ENCODE measurements at places on chromosomes 7 and 10. TPM values are rescaled to one million over a fixed set of nuclear protein-coding genes. Genes with fewer than 3 reads are reported as not detected.
A peak's percentile ranks its signal among the peaks of the same experiment; 100 is the strongest.

The CTAGE6 gene
- not detected for total RNA-seq

GRCh38 chr10:79483948-79484347 lies 28.4 kb upstream of the EIF5AL1 start:
- H3K36me3 ChIP-seq: no peaks in the 10 kb centered on the region
- no peaks in the 10 kb centered on the region for H3K27me3 ChIP-seq
- no peak for DNase-seq
- no peak overlapping the region for H3K27ac ChIP-seq
- no peaks in the 10 kb centered on the region for H3K4me1 ChIP-seq

- H3K4me1 ChIP-seq: no peaks in the 10 kb centered on the region
- peak overlapping the region; percentile 21 for H3K4me3 ChIP-seq
- peaks cover 3% of the 10 kb centered on the region for H3K27me3 ChIP-seq
- no peak for DNase-seq
- H3K27ac ChIP-seq: no peak overlapping the region
Observed at GRCh38 chr10:65571011-65571570, 1354.7 kb upstream of the LRRTM3 start.

The VAX1 gene
- not detected for total RNA-seq

The RNF133 gene
- total RNA-seq: 17.1 TPM

GRCh38 chr7:42574685-42575084 lies 337.2 kb downstream of the C7orf25 start:
- H3K4me3 ChIP-seq: no peak overlapping the region
- H3K4me1 ChIP-seq: peaks cover 9% of the 10 kb centered on the region
- no peak overlapping the region for H3K27ac ChIP-seq
- no peaks in the 10 kb centered on the region for H3K36me3 ChIP-seq

GRCh38 chr7:21361413-21362125 lies 66.3 kb upstream of the SP4 start:
- no peaks in the 10 kb centered on the region for H3K36me3 ChIP-seq
- no peak overlapping the region for H3K27ac ChIP-seq
- H3K4me1 ChIP-seq: peaks cover 12% of the 10 kb centered on the region
- no peak for DNase-seq
- no peak overlapping the region for H3K4me3 ChIP-seq

DNA sequence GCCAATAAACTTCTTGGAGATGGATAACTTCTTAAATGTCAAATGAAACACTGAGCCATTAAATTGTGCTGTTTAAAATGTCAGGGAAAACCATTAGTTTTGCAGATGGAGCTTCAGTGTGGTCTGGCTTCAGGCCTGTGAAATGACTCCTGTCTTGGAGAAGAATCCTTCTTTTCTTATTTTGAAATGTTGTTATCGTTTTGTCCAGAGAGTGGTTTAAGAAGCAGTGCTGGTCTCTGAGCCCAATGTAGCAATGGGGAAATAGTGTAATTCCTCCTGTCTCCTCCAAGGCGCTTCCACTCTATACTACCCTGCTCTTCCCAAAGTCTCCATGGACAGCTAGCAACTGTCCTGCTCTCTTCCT lies 177.6 kb downstream of the REEP3 start:
- H3K4me3 ChIP-seq: no peak overlapping the region
- peak overlapping the region; percentile 13 for H3K27ac ChIP-seq
- H3K27me3 ChIP-seq: no peaks in the 10 kb centered on the region

The PPP3CB gene
- total RNA-seq: 27.5 TPM

The TRIM50 gene
- 22.3 TPM for total RNA-seq

DNA sequence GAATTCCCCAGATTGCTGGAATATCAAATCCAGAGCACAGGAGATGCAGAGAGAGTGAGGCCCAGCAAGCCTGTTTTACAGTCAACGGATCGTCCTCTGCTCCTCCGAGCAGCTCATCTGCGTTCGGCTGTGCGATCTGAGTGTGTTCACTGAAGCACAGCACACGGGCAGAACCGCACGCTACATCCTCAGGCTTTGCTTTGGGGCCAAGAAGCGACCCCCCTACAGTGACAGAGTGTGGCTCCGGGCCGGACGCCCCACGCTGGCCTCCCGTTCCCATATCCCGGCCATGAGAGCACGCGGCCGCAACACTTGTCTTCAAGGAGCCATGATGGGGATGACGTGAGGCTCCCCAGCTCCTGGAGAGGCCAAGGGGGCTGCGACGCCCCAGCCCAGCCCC lies 431.4 kb downstream of the DNAJB6 start:
- no peaks in the 10 kb centered on the region for H3K4me1 ChIP-seq
- no peak overlapping the region for H3K4me3 ChIP-seq
- no peaks in the 10 kb centered on the region for H3K27me3 ChIP-seq
- DNase-seq: no peak
- no peaks in the 10 kb centered on the region for H3K36me3 ChIP-seq

DNA sequence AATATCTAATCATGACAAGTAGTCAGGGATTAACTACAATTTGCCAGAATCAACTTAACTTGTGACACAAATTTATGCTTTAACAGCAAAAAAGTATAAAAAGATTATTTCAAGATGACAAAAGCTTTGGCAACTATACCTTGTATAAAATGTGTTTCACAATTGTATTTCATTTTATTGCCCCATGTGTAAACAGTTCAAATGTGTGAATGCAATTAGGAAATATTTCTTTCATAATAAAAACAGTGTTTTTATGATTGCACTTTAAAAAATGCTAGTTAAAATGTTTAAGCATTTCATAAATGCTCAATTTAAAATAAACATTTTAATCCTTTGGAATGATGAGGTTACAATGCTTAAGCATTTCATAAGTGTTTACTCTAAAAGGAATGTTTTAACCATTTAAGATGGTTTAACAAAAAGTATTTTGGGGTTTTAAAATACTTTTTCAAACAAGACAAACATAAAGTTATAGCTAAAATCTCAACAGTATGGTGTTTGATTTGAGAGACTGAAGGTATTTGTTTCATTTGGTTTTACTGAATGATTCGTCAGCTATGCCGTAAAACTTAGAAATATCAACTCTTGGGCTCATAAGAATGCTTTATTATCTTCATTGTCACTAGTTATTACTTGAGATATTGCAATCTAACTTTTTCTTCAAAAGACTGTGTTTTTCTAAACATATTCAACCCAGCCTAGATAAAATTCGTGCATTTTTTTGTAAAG lies 50.1 kb downstream of the SFTPD start:
- H3K36me3 ChIP-seq: no peaks in the 10 kb centered on the region
- H3K27me3 ChIP-seq: no peaks in the 10 kb centered on the region
- H3K4me3 ChIP-seq: no peak overlapping the region

The TMEM270 gene
- not detected for total RNA-seq

DNA sequence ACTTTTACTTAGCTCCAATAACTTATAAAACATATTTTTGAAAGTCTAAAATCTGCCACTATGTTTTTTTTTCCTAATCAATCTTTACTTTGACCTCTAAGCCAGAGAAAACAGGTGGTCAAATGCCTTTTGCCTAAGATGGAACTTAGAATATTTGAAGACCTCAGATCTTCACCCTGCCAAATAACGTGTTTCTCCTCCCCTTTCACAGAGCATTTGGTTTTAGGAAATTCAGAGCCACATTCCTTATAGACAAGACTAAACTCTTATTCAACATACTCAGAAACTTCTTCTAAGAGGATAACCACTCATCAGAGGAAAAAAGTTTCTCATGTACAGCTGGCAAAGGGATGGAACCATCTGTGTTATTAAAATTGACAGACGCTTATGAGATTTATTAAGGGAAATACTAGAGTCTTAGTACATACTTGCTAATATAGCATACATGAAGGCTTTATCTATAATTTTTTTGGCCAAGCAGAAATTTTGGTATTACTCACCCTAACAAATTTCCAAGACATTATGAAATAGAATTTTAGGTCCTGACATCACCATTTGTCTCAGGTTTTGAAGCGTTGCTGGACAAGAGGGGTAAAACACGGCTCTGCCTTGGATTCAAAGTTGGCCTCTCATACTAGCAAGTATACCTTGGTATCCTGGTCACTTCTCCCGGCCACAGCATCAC lies 2.6 kb upstream of the EGFR start:
- H3K4me1 ChIP-seq: peaks cover 24% of the 10 kb centered on the region
- no peak for DNase-seq
- H3K36me3 ChIP-seq: no peaks in the 10 kb centered on the region
- no peak overlapping the region for H3K4me3 ChIP-seq
- no peak overlapping the region for H3K27ac ChIP-seq

The GJC3 gene
- total RNA-seq: not detected

- H3K4me3 ChIP-seq: no peak overlapping the region
- H3K27me3 ChIP-seq: no peaks in the 10 kb centered on the region
- no peak for DNase-seq
- H3K36me3 ChIP-seq: no peaks in the 10 kb centered on the region
- H3K27ac ChIP-seq: no peak overlapping the region
- no peaks in the 10 kb centered on the region for H3K4me1 ChIP-seq
Observed at GRCh38 chr7:88254721-88255424, 35.0 kb upstream of the SRI start.

- no peak overlapping the region for H3K27ac ChIP-seq
- H3K4me3 ChIP-seq: no peak overlapping the region
- no peaks in the 10 kb centered on the region for H3K27me3 ChIP-seq
- H3K36me3 ChIP-seq: no peaks in the 10 kb centered on the region
- H3K4me1 ChIP-seq: peaks cover 10% of the 10 kb centered on the region
Observed at GRCh38 chr10:191703-192518, 56.7 kb downstream of the ZMYND11 start.

- no peaks in the 10 kb centered on the region for H3K27me3 ChIP-seq
- H3K4me3 ChIP-seq: no peak overlapping the region
Observed at GRCh38 chr7:41630741-41631140, 72.1 kb downstream of the INHBA start.

The TEX36 gene
- not detected for total RNA-seq

The KCP gene
- total RNA-seq: 0.33 TPM

The UTF1 gene
- total RNA-seq: not detected

The ZCWPW1 gene
- total RNA-seq: 1.6 TPM

- no peaks in the 10 kb centered on the region for H3K36me3 ChIP-seq
- H3K4me1 ChIP-seq: no peaks in the 10 kb centered on the region
- DNase-seq: no peak
- H3K27me3 ChIP-seq: no peaks in the 10 kb centered on the region
- no peak overlapping the region for H3K27ac ChIP-seq
Observed at GRCh38 chr10:7279303-7279702, 131.5 kb downstream of the SFMBT2 start.

Data from body of pancreas (tissue), 4 donors.